ENCODE measurements at places on chromosomes 5 and 9. TPM values are rescaled to one million over a fixed set of nuclear protein-coding genes. Genes with fewer than 3 reads are reported as not detected.

The RXRA gene
- total RNA-seq: 37.4 TPM

The SLCO6A1 gene
- total RNA-seq: not detected

The SNCB gene
- total RNA-seq: not detected

The CDH9 gene
- not detected for total RNA-seq

The INSL6 gene
- not detected for total RNA-seq

The MORN5 gene
- not detected for total RNA-seq

The GABRA1 gene
- not detected for total RNA-seq

The CTXN3 gene
- not detected for total RNA-seq

The DEPDC1B gene
- 18.7 TPM for total RNA-seq

The ISL1 gene
- 1.1 TPM for total RNA-seq

The LHX2 gene
- total RNA-seq: not detected

The GLE1 gene
- total RNA-seq: 22.6 TPM

The SLC4A9 gene
- not detected for total RNA-seq
